ENCODE measurements at places on chromosomes 11 and 22.

DNA sequence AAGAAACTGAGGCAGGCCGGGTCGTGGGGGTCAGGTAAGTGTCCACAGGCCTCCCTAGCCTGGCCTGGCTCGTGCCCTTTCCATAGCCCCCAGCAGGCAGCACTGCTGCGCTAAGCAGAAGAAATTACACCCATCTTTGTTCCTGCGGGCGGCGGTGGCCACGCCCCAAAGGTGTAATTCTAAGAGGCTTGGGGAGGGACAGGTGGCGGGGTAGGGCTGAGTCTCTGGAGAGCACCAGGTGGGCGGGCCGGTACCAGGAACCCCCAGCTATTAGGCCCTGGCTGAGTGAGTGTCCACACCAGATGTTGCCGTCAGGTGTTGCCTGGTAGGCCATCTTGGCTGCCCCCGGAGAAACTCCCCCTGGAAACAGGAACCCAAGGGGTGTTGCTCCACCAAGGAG, 12.3 kb upstream of the ARAP1 start:
- DNase-seq = no peak

GRCh38 chr11:14095882-14096281, 133.4 kb downstream of the SPON1 start:
- no peak for DNase-seq

DNA sequence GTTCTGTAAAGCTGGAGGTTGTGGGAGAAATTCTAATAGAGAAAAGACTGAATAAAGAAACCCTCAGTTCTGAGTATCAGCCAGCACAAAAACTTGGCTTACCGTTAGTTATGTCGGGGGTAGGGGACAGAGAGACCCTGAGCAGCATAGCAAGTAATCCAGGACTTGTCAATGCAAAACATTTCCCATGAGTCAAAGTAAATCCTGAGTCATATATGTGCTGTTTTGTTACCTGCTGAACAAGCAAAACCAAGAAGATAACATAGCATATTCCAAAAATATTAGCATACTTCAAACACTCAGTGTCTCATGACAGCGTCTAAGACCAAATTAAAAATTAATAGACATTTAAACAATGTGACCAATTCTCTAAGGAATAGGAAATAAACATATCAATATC, 75.1 kb upstream of the LUZP2 start:
- DNase-seq = no peak

DNA sequence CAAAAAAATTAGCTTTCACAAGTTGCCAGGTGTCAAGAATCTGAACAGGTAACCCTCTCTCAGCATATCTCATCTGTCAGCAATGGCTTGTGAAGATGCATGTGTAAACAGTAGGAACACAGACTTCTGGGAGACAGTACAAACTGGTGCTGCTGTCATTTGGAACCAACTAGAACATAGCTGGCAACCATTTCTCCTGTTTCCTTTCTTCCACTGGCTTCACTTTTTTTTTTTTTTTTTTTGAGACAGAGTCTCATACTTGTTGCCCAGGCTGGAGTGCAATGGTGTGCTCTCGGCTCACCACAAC, 2.1 kb upstream of the PIK3C2A start:
- DNase-seq = no peak

DNA sequence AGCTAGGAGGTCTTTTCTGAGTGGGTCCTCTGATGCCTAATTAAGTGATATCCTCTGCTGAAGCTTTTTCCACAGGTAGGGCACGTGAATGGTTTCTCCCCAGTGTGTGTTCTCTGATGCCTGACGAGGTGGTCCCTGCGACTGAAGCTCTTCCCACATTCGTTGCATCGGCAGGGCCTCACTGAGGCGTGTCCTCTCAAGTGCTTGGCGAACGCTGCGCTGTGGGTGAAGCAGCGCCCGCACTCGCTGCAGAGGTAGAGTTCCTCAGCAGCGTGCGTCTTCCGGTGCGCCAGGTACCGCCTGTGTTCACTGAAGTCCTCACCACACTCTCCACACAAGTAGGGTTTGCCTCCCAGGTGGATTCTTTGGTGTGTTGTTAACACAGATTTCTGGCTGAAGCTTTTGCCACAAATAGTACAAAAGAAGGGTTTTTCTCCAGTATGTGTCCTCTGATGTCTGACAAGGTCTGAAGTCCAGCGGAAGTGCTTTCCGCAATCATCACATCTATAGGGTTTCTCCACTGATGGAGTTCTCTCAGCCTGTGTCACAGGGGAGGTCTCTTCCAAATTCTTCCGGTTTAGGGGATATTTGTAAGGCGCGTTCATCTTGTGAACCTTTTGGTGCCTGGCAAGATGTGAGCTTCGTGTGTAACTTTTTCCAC, 15.3 kb downstream of the ZNF202 start:
- DNase-seq = no peak

DNA sequence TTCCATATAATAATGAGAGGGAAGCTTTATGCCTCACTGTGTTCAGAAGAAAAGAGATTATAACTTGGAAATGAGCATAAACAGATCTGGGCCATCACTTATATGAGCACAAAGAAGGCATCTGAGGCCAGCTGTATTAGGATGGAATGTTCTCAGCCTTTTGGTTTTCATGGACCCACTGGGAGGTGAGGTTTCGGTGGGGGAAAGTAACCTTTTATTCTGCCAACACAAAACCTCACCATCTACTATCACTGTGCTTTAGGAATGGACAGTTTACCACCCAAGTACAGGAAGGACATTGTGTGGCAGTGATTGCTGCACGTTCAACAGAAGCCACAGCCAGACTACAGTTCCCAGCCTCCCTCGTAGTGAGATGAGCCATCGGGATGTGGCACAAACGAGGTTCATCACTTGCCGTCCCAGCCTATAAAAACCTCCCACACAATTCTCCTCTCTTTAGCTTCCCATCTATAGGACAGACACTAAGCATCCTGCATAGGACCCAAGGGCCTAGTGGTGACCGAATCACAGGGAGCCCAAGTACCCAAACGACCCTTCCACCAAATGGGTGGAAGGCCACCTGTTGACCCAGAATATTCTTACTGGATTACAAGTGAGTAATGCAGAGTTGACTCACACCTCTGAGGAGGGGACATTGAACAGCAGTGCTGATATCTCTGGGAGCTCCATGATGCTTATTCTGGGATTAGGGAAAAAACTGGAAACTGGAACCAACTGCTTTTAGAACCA, 121.5 kb upstream of the RAG2 start:
- DNase-seq = no peak

- no peak for DNase-seq
Measured at GRCh38 chr22:22143448-22143847, 101.1 kb upstream of the VPREB1 start.

DNA sequence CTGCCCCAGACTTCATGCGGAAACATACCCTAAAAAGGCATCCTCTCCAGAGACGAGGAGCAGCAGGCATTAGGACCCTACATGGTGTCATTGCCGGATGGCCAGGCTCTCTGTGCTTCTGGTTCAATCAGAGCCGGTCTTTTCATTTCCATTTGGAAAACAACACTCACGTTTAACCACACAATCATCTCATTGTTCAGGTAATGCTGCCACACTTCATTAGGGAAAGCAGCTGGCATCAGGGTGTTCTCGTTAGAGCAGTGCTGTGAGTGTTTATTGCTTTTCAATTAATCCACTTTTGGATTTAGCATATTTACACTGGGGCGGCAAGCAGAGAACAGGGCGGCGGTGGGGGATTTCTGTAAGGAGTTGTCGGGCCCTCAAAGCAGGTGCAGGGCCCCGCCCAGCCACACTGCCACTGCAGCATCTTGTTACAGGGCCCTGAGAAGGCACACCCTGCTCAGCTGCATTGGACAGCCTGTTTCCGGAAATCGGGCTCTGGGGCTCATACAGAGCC, 338.6 kb downstream of the SHANK2 start:
- DNase-seq = no peak

DNA sequence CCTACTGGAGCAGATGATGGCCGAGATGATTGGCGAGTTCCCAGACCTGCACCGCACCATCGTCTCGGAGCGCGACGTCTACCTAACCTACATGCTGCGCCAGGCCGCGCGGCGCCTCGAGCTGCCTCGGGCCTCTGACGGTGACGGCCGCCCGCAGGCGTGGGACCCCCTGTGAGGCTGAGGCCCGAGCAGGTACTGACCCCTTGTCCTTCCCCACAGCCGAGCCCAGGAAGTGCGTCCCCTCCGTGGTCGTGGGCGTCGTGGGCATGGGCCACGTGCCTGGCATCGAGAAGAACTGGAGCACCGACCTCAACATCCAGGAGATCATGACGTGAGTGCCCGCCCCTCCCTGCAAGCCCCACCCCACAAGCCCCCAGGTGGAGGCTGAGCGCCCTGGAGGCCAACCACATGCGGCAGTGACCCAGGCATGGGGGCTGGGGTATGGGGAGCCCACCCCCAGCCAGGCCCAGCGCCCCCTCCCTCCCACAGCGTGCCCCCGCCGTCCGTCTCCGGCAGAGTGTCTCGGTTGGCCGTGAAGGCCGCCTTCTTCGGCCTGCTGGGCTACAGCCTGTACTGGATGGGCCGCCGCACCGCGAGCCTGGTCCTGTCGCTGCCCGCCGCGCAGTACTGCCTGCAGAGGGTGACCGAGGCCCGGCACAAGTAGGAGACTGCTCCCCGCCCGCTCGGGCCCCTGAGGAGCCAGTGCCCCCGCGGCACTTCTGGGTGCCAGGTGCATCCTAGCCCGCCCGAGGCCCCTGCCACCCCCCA, 2.8 kb upstream of the SELENOO start:
- no peak for DNase-seq

- no peak for DNase-seq
Measured at GRCh38 chr22:48889887-48890692, 937.6 kb downstream of the BRD1 start.

DNA sequence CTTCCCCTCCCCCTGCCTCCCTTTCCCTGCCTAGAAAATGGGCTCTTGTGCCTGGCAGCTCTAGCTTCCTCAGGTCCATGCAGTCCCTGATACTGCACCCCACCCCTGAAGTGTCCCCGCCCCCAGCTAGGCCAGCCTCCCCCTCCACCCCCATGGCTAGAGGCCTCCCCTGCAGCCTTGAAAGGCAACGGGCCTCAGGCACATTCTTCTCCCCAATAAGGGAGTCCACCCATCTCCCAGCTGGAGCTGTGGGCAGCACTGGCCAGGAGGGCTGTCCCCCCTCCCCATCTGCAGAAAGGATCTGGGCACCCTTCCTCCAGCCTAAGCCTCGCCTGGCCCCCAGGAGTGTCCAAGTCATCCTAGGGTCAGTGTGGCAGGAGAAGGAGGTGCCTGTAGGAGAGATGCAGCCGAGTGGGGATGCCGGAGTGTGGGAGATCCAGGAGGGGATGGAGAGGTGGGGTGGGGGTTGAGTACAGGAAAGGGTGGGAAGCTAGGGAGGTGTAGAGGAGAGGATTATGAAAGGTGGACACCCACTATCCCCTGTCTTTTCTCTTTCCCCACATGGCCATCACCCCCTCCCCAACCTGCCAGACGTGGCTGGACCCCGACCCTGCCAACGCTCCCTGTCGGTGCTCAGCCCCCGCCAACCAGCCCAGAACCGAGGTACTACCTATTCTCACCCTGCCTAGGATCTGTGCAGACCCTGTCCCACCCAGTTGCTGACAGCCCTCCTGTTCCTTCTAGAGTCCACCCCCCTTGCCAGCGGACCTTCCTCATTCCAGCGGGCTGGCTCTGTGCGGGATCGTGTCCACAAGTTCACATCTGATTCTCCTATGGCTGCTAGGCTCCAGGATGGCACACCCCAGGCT, 9.3 kb downstream of the SMTN start:
- DNase-seq = no peak

- DNase-seq = no peak
Measured at GRCh38 chr11:124760205-124760652, 1.9 kb downstream of the ESAM start.

DNA sequence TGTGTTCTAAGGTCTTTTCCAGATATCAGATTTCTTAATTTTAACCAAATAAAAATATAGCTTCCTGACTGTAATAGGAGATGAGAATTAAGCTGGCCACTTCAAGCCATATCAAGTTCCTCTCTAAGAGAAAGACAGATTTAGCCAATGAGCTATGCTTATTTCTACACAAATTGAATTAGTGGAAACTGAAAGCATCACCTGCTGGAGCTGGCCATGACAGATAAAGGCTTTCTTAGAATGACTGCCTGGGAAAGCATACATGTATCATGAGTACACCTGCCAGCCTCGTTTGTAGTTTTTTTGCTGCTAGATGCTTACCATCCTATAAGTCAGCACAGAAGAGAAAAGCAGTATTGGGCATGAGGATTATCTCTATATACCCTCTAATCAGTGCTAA, 53.5 kb upstream of the DBX1 start:
- no peak for DNase-seq

GRCh38 chr11:45273509-45273908, 12.6 kb downstream of the SYT13 start:
- no peak for DNase-seq

- DNase-seq = no peak
Measured at GRCh38 chr11:17371614-17372013, 16.8 kb downstream of the KCNJ11 start.

DNA sequence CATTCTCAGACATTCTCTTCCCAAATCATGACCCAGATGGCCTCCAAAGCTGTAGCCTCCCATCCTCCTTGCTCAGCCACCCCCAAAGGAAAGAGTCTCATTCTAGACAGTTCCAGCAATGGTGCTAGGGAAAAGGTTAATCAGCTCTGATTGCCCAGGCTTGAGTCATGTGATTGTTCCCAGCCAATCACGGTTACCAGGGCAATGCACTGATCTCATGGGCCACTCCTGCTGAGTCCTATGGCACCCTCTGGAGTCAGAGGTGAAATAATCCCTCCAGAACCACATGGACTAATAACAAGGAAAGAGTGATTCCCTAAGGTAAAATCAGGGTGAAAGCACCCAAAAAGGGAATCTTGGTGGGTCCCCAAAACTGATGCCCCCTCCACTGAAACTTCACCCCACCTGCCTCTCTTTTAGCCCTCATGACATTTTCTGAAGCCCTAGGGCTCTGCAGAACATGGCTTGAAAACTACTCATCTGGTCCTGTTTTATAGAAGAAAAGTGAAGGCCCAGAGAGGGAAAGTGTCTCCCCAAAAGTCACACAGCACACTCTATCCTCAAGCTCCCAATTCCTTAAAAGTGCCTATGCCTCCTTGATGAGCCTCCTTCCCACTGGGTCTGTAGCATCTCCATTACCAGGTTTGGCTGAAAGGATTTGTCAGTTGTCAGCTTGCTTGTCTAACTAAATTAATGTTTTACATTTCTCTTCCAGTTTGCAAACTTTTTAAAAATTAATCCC, 203.7 kb downstream of the MN1 start:
- DNase-seq = no peak

- DNase-seq = no peak
Measured at GRCh38 chr11:123169821-123170220, 25.2 kb downstream of the CLMP start.
